ENCODE measurements at places on chromosomes 11 and 22.

- no peak for DNase-seq
These were observed 20.2 kb downstream of the NPTXR start for GRCh38 chr22:38823637-38824036.

DNA sequence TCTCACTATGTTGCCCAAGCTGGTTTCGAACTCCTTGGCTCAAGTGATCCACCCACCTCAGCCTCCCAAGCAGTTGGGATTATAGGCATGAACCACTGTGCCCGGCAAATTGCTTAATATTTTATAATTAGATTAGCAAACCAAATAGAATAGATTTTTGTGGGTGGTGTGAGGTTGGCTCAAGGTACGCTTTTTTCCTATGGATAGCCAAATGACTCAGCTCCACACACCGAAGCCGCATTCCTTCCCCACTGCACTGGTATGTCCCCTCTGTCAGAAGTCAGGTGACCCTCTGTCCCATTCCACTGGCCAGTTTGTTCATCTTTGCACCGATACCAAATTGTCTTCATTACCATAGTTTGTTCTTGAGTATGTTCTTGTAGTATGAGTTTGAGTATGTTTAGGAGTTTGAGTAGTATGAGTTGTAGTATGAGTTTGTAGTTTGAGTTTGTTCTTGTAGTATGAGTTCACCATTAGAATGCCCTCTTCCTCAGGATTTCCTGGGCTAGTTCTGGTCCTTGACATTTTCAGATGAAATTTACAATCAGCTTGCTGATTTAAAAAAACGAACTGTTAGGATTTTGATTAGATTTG lies 19.4 kb downstream of the SUSD2 start:
- DNase-seq = no peak

DNA sequence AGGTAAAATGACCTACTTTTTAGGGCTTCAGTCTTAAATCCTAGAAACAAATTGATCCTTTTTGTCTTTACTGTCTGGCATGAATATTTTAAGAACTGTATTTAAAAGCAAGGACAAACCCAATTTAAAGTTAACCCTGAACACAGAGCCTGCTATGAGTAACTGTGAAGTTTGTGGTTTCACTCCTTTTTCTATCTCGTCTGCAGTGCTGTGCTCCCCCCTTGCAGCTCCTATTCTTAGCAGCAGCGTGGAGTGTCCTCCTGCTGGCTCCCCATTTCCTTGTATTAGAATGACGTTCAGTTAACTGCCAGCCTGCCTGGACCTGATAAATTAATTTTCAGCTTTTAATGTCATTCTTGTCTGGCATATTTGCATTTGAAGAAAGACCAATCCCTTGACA lies 40.0 kb upstream of the LRRC4C start:
- DNase-seq = no peak

GRCh38 chr22:41752011-41752970 lies 48.2 kb upstream of the CCDC134 start:
- no peak for DNase-seq

GRCh38 chr22:49784630-49784971 lies 43.1 kb downstream of the BRD1 start:
- DNase-seq = no peak

DNA sequence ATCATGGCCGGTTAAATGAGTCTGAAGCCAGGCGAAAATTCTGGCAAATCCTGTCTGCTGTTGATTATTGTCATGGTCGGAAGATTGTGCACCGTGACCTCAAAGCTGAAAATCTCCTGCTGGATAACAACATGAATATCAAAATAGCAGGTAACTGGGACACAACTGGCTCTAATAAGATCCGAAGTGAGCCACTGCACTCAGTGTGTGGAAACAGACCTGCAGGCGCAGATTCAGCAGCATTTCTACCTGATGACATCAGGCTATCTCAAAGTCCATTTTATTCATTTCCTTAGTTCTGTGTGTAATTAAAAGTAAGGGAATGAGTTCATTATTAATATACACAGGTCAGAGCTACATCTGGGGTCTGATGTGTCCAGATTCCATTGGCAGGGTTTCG lies 78.2 kb downstream of the PPP2R1B start:
- no peak for DNase-seq

DNA sequence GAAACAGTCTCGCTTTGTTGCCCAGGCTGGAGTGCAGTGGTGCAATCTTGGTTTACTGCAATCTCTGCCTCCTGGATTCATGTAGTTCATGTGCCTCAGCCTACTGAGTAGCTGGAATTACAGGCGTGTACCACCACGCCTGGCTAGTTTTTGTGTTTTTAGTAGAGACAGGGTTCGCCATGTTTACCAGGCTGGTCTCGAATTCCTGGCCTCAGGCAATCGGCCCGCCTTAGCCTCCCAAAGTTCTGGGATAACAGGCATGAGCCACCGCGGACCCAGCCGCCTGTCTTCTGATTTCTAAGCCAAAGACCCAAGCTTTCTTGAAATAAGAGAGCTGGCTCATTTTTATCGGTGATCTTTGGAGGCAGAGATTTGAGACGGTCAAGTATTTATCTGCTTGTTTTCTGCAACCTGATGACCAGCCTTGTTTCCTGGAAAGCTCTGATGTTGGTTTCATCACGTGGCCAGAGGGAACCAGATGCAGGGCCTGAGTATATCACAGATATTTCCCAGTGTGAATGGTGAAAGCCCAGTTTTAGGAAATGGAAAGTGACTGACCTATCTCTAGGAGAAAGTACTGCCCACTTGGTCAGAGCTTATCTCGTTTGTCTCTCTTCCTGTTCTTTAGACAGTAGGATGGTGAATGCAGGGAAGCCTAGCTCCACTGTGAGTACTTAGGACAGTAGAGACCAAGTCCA lies 5.7 kb upstream of the SIDT2 start:
- DNase-seq = no peak

- no peak for DNase-seq
These were observed 226.3 kb downstream of the SBF2 start for GRCh38 chr11:10067629-10068300.

DNA sequence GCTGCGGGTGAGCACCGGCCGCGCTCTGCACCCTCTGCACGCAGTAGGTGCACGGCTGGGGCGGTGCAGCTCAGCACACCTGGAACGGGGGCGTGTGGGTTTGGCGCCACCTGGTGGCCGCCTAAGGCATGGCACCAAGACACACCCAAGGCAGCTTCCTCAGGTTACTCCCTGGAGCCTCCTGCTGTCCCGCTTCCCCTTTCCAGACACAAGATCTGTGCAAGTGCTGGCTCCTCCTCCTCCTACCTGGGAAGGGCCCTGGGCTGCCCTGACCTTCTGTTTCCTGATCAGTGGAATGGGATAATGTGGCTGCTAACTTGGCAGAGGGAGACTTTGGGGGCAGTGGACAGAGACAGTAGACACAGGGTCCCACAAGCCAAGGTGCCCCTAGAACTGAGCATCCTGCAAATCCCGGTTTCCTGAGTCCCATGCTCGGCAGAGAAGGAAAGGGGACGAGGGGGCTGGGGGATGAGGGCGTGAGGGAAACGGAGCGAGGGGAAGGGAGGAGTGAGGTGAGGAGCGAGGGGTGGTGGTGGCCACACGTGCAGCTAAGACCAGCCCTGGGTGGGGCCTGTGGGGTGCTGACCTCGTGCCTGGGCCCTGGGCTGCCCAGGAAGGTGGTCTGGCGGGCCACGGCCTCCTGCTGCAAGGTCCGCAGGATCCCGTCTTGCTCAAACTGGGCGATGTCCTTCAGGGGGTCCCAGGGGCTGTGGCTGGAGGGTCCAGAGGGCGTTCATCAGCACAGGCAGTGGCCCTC lies 34.8 kb upstream of the CARS1 start:
- DNase-seq = no peak

DNA sequence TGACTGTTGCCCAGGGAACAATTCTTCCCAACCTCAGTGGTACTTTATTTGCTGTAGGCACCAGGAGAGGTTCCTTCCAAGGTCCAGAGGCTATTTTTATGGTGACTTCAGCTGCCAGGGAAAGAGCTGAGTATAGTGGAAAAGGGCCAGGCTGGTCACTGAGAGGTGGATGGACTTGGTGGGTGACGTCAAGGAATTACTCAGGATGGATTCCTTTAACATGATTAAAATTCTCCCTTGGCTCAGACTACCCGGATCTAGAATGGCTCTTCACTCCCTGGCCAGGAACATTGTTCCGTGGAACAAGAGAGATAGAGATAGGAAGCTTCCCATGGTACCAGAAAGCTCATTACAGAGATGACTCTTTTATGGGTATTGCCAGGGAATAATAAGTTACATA lies 8.7 kb upstream of the CALCA start:
- no peak for DNase-seq

DNA sequence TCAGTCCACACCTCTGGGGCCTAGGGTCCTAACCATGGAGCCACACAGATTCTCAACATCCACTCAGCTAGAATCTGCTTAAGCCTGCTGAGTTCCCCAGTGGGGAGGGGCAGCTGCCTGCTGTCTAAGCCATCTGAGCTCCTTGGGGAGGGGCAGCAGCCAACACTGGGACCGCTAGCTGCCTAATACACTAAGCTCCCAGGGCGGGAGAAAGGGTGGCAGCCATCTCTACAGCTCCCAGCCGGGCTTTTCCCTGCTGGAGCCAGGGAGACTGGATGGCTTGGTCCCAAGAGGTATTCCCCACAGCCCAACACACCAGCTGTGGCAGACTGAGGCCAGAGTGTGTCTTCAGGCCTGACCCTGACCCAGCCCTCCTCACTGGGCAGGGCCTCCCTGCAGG lies 217.3 kb upstream of the TMEM45B start:
- DNase-seq = no peak

DNA sequence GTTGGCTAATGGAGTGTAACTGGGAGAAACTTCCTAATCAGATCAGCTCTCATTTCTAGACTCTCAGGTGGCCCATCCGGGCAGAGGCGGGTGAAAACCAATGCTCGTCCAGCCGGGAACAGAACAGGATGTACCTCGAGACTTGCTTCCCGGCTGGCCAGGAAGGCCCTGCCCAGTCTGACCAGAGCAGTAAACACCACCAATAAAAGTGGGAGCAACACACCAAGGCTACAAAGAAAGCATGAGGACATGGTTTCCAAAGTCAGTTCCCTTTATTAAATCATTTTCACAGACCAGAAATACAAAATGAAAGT lies 940 bp upstream of the TNKS1BP1 start:
- DNase-seq = no peak

GRCh38 chr22:37529652-37530345 lies 10.6 kb upstream of the CARD10 start:
- DNase-seq = no peak
